Stimulated activated CD4-positive, alpha-beta T cell treated with anti-CD3 and anti-CD28 coated beads, Interleukin-1b, Interleukin-23, amount 100 ng/mL, for 1 hour (primary cell): ENCODE measurements at places on chromosomes 13 and 19.

- no peak for DNase-seq
Measured at GRCh38 chr13:27496536-27497273, 46.3 kb upstream of the MTIF3 start.

- no peak for DNase-seq
Measured at GRCh38 chr13:42322806-42323205, 50.9 kb downstream of the AKAP11 start.

DNA sequence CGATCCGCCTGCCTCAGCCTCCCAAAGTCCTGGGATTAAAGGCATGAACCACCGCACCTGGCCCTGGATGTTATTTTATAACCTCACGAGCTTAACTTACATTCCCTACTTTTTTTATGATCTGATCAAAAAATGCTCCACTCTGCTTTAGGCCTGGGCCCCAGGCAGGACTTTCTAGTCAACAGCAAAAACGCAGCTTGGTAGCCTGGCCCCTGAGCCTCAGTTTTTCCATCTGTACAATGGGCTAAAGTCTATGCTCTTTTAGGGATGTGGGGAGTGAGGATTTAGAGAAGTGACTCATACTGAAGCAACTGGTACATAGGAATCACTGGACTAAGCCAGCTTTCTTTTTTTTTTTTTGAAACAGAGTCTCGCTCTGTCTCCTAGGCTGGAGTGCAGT is 11.9 kb upstream of the PIK3R2 start:
- no peak for DNase-seq

DNA sequence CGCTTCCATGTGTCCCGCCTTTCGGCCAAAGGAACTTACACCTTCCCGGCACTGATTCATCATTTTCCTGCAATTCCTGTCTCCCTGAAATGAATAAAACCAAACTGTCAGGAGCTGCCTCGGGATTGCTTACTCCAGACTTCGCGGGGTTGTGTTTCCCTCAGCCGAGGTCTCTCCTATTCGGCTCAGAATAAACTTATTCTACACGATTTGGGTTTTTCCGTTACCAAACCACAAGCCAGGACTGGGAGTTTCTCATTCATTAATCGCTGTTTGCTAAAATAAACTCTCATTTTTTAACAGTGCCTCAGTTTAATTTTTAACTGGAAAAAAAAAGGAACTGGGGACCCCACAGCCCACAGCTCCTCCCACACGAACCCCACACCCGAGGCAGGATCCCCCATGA is 667 bp downstream of the ZNF878 start:
- no peak for DNase-seq

GRCh38 chr13:48532256-48532505 is 699 bp downstream of the RCBTB2 start:
- no peak for DNase-seq

- no peak for DNase-seq
Measured at GRCh38 chr13:73981595-73981994, 152.6 kb downstream of the KLF12 start.

DNA sequence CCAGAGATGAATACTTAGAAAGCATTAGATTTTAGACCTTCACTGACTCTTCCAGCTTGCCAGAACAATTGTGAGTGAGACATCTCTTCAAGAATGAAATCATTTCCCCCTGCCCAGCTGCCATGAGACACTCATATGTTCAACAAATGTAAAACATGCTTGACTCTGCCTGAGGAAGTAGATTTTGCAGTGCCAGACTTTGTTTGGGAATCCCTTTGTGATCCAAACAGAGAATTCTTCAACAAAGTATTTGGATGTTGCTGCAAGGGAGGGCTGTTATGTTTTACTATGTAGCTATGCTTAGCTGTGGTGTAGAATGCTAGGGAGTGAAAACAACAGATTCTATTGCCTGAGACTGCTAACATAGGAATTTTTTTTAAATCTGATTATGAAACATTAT is 416.4 kb downstream of the DCT start:
- DNase-seq, result no peak

GRCh38 chr13:76928456-76928855 is 19.9 kb upstream of the ACOD1 start:
- no peak for DNase-seq

GRCh38 chr13:80363890-80364503 is 23.1 kb upstream of the SPRY2 start:
- no peak for DNase-seq
